Epithelial cell of esophagus (primary cell): ENCODE measurements at places on chromosomes 5 and 9.

DNA sequence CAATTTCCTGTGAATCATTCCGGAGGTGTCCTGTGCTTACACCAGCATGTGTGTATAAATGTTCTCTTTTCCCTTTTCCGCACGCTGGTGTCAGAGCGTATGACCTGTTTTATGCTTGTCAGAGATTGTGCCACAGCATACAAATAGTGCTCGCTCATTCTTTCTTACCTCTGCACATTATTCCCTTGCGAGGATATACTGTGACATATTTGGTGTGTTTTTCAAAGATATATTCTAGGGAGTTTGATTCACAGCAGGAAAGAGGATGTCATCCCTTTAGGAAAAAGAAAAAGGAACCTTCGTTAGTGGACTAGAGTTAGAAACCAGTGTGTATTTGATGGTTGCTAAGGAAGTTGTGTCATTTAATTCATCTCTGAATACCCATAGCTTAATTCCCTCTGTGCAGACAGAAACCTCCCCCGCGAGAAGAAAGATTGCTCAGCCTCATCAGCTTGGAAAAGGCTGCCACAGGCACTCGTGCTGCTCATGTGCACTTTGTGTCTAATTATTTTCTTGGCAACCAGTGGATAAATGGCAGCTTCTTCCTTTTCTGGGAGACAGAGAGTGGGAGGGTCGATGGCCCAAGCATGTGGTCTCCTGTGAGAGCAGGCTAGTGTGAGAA is 14.7 kb upstream of the CCIN start:
- peak; percentile 23 for DNase-seq

GRCh38 chr5:109407913-109408312 is 1.9 kb downstream of the PJA2 start:
- no peak for DNase-seq

GRCh38 chr5:137105351-137106035 is 393.6 kb downstream of the SPOCK1 start:
- DNase-seq = no peak

DNA sequence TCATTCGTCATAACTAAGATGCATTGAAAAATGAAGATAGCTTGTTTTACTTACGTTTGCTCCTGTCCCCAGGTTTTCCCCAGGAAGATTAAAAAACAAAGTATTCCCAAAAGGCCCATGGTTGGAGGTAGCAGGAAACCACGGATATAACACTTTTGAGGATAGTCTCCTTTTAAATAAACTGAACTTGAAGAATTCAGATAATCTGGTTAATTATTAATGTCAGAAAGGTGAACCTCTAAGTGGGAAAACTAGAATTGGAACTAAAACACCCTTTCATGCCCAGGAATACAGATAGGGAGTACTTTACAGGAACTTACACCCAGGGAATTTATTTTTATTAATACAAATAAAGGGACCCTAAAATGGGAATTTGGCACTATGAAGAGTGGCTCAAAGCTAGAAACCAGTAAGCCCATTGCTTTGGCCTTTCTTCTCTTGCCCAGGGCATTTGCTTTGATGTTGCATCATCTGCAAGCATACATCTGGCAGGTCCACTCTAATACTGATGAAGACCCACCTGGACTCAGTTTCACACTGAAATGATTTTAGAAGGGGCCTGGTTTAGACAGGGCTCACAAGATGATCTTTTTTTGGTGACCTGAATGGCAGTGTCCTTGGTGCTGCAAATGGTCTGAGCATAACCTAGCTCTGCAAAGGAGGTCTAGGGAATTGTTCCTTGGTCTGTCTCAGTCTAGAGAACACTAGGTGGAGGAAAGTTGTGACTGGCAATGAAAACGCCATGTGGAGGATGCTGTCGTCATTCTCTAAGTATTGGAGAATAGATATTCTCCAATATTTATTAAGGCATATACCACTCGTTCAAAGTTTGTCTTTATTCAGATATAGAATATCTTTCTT is at the start of gene C5:
TSS of gene C5 (minus strand) at position 148 of the 861 bp plus-strand sequence. CDS start at position 119, 29 bp downstream.
- no peak for DNase-seq

DNA sequence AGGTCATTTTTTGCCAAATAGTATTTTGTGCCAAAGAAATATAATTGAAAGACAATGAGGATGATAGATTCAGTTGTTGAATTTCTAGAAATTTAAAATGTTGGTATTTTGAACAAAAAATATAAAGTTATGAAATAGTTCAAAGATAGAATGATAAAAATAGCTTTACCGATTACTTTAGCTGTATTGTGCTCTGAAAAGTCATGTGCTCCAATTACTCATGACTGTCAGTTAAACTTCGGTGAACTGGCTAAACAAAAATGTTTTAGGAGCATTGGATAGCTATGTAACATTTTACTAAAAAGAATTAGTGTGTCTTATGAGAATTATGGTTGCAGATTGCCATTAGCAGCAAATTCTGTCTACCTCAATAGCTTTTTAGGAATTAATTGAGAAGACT is 177.3 kb upstream of the VCAN start:
- DNase-seq = no peak

DNA sequence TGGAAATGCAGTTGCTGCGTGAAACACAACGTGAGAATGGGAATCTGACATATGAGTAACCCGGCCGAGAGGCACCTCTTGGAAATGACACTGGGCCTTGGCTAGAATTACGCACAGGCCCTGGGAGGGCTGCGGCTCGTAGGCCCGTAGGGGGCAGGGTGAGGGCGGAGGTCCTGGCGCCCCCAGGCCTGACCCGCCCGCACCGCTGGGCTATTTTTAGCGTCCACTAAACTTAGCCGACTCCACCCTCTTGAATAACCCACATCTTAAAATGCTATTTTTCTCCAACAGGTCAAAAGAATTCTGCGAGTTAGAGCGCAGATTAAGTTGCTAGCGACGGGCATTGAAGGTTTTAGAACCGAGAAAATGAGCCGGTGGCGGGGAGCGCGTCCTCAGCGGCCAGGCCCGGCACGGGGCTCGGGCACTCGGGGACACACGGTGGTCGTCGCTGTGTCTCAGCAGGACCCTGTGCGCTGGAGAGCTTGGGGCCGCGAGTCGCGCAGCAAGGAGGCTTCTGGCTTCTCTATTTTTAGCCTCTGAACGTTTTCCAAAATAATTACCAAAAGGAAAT is 168.5 kb downstream of the AUH start:
- peak; percentile 97 for DNase-seq

- DNase-seq = no peak
Observed at GRCh38 chr5:19208397-19208796, 779.6 kb downstream of the CDH18 start.

DNA sequence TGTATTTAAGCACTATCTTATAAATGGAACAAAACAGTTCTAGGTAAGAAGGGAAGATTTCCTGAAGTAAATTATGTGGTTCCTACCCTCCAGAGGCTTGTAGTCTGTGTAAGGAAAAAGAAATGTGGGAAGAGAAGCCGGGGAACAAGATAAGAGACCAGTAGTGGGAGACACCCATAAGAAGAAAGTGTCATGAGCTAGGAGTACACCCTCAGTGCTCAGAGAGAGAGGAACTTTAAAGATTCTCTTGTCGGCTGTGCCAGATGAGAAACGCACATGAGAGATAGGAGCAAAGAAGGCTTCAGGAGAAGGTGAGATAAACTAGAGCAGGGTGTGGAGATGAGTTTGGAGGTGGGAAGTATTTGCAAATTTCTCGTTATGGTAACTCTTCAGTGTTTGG is 18.1 kb downstream of the SLC36A1 start:
- no peak for DNase-seq

DNA sequence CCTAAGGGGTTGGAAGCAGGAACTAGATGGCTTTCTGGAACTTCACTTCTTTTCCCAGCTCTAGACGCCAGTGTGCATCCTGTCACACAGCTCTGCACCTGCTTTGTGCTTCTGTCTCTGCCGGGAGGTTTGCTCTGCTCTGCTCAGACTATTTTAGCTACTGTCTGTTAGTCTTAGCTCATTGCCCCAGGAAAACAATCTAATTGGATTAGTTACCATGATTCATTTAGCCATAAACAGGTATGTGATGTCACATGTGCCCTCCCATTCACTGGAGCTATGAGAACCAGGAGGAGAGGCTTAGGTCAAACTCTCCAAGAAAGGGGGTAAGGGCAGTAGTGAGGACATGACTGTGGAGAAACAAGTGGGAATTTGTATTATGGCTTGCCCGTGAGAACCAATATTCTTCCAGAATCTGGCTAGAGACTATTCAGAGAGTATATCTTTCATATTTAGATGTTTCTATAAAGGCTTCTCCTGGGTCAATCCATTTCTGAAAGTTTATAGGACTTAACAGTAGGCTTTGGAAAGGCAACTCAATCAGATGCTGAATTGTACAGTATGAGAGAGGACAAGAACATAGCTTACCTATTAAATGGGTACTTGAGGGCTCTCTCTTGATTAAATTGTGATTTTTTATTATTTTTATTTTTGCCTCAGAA is 22.4 kb upstream of the NREP start:
- DNase-seq = peak; percentile 48

DNA sequence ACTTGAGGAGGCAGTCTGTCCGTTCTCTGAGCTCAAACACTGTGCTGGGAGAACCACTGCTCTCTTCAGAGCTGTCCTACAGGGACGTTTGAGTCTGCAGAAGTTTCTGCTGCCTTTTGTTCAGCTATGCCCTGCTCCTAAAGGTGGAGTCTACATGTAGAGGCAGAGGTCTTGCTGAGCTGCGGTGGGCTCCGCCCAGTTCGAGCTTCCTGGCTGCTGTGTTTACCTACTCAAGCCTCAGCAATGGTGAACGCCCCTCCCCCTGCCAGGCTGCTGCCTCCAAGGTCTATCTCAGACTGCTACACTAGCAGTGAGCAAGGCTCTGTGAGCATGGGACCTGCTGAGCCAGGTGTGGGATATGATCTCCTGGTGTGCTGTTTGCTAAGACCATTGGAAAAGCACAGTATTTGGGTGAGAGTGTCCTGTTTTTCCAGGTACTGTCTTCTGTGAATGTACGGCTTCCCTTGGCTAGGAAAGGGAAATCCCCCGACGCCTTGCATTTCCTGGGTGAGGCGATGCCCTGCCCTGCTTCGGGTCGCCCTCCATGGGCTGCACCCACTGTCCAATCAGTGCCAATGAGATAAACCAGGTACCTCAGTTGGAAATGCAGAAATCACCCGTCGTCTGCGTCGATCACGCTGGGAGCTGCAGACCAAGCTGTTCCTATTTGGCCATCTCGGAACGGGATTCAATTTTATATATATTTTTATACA is 58.5 kb downstream of the CNTRL start:
- peak; percentile 82 for DNase-seq

DNA sequence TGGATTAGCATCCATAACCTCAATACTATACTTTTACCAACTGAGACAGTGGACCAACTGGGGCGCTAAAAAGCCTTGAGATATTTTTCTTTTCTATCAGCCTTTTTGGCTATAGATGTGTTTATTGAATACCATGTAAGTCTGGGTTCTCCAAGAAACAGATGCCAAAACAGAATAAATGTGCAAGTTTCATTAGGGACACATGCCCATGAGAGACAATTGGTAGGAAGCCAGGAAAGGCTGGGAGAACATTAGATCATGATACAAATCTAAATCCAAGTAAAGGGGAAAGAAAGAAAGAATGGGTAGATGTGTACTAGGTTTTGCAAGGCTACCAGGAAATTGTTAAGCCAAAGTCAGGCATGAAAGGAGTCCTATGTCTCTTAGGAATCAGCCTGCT is 152.5 kb downstream of the KCTD16 start:
- no peak for DNase-seq

DNA sequence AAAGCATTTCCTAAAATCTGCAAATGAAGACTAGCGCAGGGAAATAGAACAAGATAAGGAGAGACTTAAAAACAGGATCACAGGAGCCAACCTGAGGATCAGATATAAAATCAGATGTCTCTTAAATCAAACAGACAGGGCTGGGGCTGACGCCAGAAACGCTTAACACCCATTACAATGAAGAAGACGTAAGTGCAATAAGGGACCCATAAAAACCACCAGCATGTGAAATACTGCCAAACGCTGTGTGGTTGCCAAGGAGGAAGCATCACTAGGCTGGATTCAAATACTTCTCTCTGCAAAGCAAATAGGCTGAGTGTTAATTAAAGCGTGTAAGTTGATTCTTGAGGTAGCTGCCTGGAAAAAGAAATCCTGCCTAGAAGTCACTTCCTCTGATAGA is 74.4 kb upstream of the ATP10B start:
- DNase-seq = no peak

GRCh38 chr9:123081824-123082223 is 48.4 kb downstream of the GPR21 start:
- peak; percentile 41 for DNase-seq

DNA sequence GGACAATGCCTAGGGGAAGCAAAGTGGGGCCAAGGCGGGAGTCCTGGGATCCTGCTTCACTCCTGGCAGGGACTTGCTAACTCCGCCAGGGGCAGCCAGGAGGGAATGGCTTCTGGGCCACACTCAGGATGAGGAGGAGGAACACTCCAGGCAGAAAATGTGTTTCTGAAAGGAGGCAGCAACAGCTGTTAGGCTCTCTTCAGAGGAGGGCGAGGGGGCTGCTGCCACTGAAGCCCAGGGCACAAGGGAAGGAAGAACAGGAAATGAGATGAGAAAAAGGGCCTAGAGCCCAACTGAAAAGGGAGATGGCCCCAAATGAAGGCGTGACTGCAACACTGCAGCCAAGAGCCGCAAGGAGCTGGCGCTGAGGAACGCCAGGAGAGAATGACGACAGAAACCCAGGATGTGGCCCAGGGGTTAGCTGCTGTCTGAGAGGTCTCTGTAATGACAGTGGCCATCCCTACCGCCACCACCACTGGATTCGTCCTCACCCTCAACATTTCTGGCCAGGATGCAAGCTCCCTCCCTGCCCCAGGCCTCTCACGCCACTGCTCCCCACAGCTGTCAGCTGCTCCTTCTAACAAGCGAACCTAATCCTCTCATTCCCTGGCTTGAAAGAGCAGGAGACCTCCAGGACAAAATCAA is 15.8 kb downstream of the PSMB7 start:
- DNase-seq = no peak

DNA sequence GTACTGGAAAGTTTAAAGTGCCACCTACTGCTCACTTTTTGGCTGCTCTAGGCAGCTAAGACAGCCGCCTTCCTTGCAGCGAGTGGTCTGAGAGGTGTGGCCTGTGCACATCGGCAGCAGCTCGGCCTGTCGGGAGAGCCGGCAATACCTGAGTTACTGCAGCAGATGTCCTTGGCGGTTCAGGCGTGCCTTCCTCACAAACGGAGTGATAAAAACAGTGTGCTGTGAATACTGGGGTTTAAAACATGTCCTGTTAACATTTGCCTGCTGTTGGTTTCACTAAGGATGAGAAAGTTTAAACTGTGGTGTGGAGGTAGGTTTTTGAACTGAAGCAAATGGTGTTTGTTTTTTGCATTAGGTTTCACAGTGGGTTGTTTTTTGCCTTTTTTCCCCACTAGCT is 12.9 kb downstream of the TRAF2 start:
- DNase-seq = peak; percentile 15

GRCh38 chr5:67694810-67695191 is 498.2 kb upstream of the CD180 start:
- no peak for DNase-seq

GRCh38 chr9:10612641-10613398 is at the start of gene PTPRD:
Gene PTPRD, minus strand, starts transcription at chr9:10613002.
- peak; percentile 85 for DNase-seq

- DNase-seq = no peak
Observed at GRCh38 chr9:90640361-90640760, 2.3 kb downstream of the DIRAS2 start.
